ENCODE measurements at places on chromosomes 7 and 10.

DNA sequence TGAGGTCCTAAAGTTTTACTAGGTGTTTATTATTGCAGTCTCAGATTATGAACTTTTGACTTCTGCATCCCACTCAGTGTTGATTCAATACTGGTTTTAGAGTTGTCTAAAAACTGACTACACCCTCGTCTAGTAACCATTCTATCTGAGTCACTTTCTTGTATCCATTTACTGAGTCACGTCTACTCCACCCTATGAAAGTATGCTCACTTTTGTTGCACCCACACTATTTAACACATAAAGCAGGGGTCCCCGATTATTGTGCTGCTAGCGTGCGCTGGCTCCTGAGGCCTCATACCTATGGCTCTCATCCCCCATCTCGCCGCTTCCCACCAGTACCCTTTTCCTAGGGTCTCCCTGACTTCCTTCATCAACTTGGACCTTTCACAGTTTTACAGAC lies 2.0 kb downstream of the SAMD9 start:
- peak; percentile 13 for DNase-seq

- DNase-seq, result no peak
These were observed 11.4 kb upstream of the CSGALNACT2 start for GRCh38 chr10:43126759-43127424.

DNA sequence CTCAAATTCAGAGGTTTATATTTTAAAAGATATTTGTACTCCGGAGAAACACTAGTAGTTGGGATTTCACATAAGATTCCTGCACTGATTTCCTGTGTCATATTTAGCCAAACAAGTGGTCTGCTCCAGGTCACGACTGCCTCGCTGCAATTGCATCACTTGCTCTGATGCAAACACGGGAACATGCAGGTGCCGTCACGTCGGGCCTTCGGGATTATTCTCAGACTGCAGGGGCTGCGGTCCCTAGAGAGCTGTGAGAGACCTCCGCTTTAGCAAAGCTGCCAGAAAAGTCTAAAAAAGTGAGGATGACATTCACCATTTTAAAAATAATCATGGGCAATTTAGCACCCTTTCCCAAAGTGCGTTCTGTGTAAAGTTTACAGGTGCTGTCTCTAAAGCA lies 93.5 kb upstream of the DDC start:
- DNase-seq, result no peak

GRCh38 chr7:20447021-20447650 lies 116.4 kb downstream of the ITGB8 start:
- DNase-seq, result no peak

DNA sequence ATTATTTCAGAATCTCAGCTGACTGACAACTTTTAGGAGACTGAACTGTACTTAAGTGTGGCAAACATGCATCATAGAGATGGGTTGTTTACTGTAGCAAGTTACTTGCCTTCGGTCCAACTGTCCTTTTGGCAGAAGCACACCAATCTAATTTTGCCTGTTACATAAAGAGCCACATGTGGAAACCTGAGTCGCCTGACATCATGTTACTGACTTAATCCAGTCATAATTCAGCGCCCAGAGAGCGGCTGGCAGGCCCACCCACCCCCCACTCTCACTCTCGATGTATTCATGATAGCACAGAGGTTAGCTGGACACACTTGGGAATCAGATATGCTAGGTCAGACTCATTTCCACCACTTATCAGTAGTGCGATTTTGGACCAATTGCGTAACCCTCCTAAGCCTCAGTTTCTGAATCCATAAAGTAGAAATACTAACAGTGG lies 57.3 kb upstream of the CAPZA2 start:
- no peak for DNase-seq

GRCh38 chr7:93923942-93924341 lies 2.4 kb downstream of the GNG11 start:
- DNase-seq, result no peak

DNA sequence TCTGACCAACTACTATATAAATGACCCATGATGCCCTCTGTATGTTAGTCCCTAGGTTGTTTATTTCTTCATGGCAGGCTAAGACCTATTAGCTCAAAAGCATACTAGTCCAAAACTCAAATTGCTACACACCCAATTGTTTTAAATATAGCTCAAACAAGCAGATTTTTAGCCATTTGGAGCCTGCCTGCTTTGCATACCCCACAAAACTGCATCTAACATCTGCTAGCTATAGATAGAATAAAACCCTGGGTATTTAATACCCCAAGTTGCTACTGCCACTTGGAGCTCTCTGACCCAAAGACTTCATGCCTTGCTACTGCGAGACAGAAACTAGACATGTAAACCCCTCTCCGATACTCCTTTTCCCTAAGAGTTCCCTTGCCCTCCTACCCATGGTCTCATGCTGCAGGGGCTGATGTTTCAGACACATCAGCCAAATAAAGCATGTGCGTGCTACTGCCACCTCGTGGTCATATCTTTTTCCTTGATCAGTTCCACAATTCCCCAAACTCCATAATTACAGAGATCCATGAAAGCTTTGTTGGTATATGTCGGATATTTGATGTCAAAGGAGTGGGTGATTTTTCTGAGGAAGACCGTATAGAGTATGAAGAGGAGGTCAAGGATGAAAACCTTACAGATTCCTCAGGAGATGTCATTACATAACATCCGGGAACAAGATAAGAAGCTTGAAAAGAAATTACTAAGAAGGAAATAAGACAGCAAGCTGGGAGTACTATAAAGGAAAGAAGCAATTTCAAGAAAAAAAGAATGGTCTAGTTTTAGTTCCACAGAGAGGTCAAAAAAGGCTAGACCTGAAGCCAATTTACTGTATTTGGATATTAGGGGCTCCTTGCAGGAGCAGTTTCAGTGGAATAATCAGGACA lies 386.6 kb downstream of the SH2D4B start:
- DNase-seq, result peak; percentile 9

GRCh38 chr7:83520726-83521125 lies 128.2 kb downstream of the SEMA3E start:
- DNase-seq, result no peak

DNA sequence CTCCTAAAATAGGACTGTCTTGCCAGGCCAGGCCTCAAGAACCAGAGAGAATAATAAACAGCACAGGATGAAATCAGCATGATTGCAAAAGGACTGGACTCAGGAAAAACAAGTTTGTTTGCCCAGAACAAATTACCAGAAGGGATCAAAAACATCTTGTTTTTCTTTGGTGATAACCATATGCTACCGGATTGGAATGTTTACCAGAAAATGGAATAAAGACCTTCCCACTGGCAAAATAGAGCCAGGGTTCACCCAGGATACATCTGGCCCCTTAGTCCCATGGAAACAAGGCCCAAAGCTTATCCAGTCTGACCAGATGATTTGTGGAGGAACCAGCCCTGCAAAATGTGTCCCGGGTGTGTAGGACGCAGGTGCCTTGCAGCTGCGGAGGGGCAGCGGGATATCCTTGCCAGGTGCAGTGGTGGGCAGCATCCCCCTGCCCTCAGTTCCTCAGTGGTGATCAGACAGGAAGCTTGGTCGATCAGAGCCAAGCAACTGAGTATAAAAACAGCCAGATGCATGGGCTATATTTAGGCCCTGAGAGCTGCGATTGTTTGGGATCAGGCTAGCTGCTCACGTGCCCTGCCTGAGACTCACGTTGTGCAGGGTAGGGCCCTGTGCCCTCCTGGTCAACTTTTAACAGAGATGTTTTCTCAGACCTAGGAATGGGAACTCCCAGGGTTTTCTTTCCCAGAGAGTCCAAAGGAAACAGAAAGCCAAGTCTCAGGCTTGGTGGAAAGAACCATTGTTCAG lies 4.6 kb upstream of the ZNF22 start:
- DNase-seq, result no peak

- no peak for DNase-seq
These were observed 66.5 kb upstream of the PRKG1 start for GRCh38 chr10:51007781-51008180.

DNA sequence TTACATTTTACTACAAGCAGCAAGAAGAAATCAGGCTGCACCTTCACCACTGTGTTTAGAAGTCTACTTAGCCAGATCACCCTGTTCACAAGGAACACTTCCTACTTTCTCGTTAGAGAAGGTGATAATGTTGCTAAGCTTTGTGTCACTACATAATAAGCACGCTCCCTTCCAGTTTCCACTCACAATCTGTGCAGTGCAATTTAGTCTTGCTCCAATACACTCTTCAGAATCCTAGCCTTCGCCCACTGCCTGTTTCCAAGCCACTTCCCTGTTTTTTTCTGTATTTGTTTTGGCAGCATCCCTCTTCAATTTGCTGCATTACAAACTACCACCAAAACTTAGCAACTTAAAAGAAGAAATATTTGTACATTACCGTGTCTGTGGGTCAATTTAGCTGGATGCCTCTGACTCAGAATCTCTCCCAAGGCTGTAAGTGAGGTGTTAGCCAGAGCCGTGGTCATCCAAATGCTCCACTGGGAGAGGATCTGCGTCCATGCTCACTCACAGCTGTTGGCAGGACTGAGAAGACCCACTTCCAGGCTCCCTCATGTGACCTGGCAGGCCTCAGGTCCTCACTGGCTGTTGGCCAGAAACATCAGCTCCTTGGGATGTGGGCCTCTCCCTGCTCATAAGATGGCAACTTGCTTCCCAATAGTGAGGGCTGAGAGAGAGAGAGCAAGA lies 110.4 kb downstream of the PON1 start:
- no peak for DNase-seq

- DNase-seq, result no peak
These were observed 119.4 kb downstream of the ZFAND4 start for GRCh38 chr10:45553155-45553554.

DNA sequence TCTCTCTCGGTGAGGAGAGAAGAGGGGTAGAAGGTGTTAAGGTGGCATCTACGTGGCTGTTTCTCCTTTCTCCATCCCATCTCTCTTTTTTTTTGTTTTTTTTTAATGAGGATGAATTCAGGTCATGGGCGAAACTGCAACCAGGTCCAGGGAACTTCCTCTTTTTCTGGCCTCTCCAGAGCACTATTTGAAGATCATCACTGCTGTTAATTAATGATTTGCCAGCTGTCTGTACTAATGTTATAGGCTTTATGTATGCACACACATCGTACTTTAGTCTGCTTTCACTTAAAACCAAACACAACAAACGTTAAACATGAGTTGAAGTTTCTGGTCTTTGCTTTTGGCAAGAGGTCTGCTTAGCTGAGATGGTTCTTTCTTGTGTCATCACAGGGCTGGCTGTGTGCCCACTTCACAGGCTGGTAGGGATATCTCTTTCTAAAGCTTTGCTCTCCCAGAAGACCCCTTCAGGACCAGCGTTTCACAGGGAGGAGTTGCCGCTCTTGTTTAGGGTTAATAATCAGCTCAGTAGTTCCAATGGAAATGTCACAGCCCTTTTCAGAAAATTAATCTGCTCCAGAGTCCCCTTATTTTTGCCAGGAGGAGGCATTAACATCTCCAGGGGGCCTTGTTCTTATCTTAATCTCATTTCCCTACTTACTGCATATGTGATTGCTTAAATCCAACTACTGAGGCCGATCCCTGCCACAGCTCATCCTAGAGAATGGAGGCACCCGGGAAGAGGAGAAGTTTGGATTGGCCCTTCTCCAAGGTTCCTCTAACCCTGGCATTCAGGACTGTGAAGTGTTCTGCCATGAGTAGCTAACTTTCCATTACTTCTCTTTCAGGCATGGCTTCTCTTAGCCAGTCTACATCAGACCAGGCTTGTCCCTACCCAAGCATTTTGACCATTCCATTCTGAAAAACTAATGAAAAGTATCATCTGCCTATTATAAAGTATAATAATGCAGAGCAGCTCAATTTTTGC lies 273.9 kb upstream of the NFE2L3 start:
- DNase-seq, result no peak

- no peak for DNase-seq
These were observed 80.2 kb upstream of the TMEM229A start for GRCh38 chr7:124113045-124113444.

Data from activated CD4-positive, alpha-beta T cell treated with anti-CD3 and anti-CD28 coated beads, Interleukin-2, Interleukin-4, amounts not matched to agents 100 ng/mL and 50 ng/mL, durations not matched to agents 16 hours and 8 hours (primary cell).